ENCODE measurements at places on chromosomes 11 and 22.

DNA sequence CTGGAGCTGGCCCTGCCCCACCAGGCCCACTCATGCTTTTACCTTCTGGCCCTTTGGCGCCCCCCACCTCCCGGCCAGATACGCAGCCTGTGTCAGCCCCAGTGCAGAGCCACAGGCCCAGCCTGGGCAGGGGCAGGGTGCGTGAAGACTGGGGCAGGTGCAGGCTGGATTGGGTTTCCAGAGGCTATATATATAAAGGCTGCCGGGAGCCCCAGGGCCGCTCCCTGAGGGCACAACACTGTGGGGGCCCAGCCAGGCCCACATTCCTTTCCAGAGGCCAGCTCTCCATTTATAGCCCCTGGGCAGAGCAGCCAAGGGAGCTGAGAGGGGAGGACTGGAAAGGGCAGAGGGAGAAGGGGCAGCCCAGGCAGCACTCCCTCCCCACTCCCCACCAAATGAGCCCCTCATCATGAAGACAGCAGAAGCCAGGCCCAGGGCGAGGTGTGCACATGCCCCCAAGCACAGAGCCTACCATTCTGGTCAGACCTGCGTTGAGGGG, 5.0 kb upstream of the MYOD1 start:
- no peak for DNase-seq

GRCh38 chr11:17351172-17351509, 459 bp upstream of the NCR3LG1 start:
- DNase-seq = no peak

DNA sequence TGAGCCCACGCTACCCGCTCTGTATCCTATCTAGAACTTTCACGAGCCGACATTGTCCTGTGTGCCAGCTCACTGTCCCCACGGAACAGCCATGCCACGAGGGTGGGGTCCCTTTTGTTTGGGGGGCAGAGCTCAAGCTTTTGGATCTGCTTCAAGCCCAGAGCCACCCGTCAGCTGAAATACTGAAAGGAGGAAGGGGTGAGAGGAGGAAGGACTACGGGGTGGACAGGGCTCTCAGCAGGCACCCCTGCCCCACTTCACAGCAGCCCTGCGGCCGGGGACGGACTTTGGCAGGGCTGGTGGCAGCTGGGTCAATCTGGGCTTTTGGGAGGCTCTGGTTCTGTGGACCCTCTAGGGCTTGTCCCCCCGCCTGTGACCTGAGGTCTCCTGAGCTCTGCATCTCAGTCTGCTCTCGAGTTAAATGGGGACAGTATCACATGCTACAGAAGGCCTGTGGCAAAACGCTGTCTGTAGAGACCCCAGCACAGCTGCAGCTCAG, 30.0 kb upstream of the MUC5AC start:
- no peak for DNase-seq

DNA sequence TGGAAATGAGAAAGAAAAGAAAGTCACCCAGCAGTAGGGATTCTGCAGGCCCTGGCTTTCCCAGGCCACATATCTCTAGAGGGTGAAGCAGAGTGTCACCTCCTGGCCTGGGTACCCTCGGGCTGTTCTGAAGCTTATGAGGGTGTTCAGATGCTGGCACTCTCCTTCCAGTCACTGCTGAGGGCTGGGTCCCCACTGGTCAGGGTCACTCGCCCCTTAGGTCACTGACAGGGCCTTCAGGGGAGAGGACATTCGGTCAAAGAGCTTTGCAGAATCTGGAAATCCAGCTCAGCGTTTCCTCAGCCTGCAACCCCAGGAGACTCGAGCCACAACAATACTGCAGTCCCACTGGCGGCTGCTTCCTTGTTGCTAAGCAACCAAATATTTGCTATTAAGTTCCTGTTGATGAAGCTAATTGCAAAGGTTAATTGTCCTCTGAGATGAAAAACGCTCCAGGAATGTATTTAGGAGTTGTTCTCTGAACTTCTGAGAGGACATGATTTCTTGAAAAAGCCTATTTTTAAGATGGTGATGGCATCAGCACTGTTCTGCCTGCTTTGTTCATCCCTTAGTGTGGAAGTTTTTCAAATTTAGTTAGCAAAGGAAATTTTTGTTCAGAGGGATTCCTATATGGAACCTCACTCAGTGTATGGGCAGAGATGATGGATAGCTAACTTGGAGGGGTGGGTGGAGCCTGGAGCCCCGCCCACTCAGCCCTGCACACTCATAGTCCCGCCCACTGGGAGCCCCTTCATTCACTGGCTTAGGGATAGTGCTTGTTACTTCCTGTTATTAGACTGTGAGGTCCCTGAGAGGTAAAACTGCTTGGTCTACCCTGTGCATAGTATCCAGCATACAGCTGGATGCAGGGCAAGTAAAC, 109.2 kb downstream of the CSNK2A3 start:
- no peak for DNase-seq

DNA sequence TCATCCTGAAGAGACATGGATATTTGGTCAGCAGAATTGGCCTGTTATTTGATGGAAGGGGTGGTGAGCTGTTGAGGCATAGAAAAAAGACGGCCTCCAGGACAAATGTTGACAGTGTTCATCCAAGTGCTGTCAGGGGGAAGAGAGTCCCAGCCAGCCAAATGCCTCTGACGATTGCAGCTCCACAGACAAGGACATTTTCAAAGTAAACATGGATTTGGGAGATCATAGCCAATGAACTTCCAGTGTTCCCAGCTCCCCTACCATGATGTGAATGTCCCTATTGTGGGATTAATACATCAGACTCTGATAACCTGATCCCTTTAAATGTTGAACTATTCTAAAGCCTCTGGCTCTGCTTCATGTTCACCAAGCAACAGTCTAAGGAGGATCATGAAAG, 31.2 kb upstream of the PSMA1 start:
- DNase-seq = no peak

DNA sequence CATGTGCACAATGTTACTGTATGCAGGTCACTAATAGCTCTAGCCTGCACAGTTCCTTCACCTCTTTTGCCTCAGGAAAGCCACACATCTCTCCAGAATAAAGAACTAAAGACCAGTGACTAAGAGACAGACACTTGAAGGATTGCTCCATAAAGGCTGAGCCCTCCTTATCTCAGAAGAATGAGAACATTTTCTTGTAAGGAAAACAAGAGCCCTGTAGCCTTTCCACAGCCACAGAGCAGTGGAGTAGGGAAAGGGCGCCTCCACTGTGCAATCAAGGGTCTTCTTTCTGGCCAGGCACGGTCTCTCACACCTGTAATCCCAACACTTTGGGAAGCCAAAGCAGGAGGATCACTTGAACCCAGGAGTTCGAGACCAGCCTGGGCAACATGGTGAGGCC, 202.6 kb upstream of the TMEM45B start:
- DNase-seq = no peak

DNA sequence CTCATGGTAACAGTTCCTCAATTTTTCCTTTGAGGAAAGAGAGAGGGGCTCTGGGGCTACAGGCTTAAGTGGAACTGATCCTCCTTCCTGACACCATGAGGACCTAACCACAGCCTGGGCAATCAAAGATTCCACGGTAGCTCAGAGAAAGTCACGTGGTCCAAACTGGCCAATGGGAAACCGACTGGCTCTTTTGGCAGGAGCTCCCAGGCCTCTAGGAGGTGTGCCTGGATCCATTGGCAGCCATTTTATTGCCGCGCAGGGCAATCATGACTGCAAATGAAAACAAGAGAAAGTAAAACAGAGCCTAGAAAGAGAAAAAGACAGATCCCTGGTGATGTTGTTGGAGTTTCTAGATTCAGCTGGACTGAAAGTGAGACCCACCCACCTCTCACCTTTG, 27.3 kb upstream of the ASPHD2 start:
- DNase-seq = no peak

DNA sequence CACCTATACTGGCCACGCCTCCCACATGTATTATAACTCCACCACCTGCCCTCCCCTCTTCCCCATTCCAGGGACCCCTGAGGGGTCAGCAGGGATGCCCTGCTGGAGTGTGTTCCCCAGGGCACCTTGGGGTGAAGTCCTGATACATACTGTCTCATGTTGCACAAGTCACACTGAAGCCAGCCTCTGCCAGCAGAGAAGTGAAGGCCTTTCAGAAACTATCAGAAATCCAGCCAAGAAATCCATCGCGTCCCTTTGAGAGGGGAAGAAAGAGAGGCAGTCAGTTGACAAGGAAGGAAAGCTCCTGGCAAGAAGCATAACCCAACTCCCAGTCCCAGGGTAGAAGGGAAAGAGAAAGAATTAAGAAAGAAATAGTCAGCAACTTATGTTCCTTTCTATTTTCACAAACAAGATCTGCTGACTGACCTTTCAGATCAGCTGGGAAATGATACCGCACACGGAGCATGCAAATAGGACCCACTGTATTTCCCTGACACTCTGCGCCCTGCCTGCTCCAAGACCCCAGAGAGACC, 45.2 kb downstream of the SC5D start:
- no peak for DNase-seq

GRCh38 chr11:46286789-46287188, 9.3 kb downstream of the CREB3L1 start:
- no peak for DNase-seq

GRCh38 chr22:17853073-17853472, 78.8 kb upstream of the BID start:
- DNase-seq = no peak

DNA sequence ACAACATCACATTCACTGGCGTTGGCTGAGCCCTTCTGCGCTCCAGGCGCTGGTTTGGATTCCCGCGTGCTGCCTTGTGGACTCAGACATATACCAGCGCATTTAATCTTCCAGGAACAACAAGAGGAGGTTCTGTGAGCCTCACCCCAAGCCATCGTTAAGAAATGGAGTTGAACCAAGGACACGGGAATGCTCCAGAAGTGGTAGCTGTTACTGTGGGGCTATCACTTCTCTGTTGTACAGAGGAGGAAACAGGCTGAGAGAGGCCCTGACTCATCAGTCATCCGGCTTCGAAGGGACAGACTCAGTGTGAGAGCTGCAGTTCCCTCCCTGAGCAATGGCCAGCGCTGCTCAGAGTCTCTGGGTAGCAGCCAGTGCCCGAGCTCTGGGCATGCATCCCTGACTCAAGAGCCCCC, 291.3 kb downstream of the TBC1D22A start:
- no peak for DNase-seq

- no peak for DNase-seq
Measured at GRCh38 chr11:126352163-126352562, 3.3 kb upstream of the ST3GAL4 start.

DNA sequence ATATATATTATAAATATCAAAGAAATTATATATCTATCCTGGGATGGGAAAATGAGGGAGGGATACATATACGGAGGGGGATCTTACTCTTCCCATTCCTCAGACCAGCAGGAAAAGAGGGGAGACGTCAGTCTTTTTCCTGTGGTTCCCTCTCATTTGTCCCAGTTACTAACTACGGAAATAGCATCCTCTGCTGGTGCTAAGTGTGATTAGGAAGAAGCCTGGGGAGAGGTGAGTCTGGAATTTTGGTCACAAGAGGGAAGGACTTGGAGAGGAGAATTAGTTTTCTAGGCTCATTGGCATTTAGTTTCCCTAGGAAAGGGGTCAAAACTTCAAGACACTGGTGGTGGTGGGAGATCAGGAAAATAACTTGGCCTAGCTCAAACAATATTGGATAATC, 11.6 kb downstream of the MED19 start:
- no peak for DNase-seq

GRCh38 chr11:64910451-64911093, 6.4 kb downstream of the ATG2A start:
- DNase-seq = no peak

GRCh38 chr11:86805873-86806310, 5.5 kb downstream of the PRSS23 start:
- DNase-seq = no peak

DNA sequence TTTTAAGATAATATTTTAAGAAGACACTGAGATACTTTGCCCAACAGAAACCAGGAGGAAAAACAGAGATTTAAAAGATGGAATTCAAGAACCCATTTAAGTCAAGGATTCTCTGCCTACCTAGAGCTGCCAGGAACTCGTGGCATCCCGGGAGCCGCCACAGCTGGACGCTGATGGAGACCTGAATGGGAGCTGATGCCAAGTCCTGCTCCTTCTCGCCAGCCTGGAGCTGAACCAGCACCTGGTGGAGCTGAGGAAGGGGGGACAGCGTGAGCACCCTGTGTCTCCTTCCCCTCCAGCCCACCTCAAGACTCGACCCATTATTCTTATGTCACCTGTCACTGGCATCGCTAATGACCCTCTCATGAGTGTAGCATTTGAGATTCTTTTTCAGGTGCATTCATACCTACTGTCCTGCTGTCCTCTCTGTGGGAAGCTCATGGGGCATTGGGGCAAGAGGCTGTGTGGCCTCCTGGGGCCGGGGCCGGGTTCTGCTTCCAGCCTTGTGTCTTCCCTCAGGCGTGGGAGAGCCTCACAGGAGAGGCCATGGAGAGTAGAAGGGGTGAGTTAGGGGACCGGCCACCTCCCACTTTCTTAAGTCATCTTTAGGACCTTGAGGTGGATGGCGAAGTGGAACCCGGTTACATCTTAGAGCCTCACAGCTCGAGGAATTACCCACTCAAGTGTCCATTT, 70.8 kb upstream of the PITPNB start:
- no peak for DNase-seq

DNA sequence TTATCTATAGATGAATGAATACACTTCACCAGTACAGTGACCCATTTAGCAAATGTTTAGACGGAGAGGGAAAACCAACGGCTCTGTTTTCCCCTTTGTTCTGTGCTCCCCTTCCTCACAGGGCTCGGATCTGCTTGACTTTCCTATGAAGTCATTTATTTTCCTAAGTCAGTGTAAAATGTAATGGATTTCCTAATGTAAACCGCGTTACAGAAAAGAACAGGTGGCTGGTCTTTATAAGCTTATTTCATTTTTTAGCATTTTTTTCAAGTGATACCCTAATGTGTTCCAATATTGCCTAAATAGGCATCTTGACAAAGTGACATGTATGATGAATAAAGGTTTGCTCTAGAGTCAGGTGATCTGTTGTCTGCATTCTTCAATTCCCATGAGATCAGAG, 207.5 kb downstream of the PGR start:
- DNase-seq = no peak

DNA sequence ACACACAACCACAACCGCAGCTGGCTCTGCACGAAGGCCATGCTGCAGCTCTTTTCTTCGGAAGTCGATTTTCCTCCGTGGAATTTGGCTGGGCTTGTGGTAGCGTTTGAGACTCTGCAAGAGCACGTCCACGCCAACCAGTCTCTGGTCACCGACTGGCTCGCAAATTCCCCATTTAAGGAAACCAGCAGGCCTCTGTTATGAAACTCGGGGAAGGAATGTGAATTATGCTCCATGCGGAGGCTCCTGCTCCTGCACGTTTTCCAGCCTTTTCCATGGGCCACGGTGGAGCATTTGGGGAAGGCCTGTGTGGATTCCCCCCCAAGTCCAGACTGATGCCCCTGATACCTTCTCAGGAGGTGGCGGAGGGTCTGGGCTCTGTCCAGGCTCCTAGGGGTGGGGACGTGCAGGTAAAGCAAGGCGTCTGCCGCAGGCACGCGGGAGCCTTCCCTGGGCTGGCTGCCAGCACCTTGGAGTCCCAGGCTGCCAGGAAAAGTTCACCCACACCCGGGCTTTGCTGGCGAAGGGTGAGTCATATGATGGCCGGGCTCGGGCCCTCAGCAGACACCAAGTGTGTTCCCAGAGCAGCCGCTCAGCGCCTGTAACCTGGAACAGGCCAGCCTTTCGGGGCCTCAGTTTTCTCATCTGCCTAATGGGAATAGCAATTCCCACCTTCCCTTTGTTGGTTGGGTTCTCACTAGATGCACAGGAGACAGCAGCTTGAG, 41.9 kb downstream of the LRP5 start:
- no peak for DNase-seq

- DNase-seq = no peak
Measured at GRCh38 chr22:44088976-44089570, 65.0 kb downstream of the PARVB start.

All from stimulated activated CD8-positive, alpha-beta memory T cell treated with anti-CD3 and anti-CD28 coated beads, Interleukin-7, amount 100 ng/mL, for 24 hours (primary cell).